ENCODE measurements at places on chromosomes 6 and 20.

DNA sequence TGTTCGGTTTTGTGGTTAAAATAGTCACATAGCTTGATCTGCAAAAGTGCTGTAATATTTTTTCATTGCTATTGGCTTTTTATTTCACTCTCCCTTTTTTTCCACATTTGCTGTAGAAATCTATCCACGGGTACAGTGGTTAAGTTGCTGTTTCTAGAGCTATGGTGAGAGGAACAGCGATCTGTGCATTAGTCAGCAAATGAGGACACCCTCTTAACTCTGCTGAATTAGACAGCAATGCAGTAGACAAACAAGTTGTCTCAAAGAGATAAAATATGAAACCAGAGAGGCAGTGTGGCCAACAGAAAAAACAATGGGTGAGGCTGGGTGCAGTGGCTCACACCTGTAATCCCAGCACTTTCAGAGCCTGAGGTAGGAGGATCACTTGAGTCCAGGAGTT, 17.6 kb upstream of the SYNJ2 start:
- DNase-seq, result no peak

GRCh38 chr20:58714340-58714922, 21.8 kb downstream of the NPEPL1 start:
- DNase-seq, result no peak

DNA sequence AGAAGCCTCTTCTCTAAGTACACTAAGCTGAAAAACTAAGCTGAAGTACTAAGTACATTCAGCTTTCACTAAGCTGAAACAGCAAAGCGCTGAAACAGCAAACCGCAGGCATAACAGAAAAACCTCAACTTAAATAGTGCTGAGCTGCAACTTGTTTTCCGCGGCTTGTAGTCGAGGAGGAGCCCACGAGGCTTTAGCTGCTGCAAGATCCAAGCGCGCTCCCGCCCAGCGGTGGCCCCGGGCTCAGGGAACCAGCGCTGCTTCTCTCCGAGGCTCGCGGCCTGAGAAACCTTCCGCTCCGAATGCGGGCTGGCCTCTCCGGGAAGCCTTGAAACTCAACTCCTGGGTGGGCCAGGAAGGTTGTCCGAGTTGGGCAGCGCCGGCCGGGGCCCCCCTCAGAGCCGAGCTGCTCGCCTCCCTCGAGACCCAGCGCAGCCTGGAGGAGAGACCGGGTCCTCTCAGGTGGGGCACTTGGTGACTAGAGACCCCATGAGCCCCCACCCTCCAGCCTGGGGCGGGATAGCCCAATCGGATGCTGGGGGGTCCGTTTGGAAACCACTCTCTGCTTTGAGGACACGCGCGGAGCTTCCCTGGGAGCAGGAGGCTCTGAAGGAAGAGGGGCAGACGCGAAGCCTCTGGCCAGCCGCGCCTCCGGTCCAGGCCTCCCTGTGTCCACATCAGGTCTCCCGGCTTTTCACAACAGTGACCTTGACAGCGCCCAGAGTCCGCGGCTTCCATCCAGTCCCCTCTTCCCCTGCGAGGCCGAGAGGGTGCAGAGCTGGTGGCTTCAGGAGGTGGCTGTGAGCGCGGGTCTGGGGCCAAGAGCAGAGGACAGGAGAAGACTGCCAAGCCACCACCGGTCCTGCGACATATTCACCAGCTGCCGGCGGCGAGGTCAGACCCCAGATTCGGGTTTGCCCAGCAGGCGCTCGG, 38.1 kb upstream of the HLA-E start:
- no peak for DNase-seq

DNA sequence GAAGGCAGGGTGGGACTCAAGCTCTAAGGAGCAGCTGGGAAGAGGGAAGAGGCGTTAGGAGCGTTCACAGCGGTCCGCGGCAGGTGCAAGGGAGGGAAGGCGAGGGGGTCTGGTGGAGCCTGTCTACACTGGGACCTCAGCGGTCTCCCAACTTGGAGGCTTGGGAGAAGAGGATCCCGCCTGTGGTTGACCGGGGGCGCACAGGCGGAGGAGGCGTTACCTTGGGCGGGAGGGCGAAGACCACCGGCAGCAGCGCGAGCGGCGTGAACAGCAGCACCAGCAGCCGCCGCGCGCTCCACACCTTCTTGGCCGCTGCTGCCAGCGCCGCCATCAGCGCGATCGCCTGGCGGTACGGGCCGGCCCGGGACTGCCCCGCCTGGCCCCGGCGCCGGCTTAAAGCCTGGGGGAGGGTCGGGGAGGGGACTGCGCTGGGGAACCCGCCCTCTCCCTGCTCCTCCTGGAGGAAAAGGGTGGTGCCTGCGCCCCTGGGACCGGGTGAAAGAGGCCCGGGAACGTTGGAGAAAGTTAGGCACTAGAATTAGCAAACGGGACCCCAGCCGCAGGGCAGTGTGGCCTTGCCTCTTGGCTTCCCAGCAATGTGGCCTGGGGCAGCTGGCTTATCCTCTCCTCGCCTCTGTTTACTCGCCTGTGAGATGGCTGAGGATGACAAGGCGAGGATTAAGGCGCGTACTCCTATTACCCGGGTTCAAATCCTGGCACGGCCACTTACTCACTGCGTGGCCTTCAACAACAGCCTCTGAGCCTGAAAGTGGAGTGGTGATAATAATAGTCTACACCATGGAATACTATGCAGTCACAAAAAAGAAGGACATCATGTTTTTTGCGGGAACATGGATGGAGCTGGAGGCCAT, at the start of gene SLC13A3:
Gene SLC13A3, minus strand, starts transcription at position 369 of the 872 bp plus-strand sequence. Its CDS starts 38 bp downstream, at position 331.
- DNase-seq, result no peak

DNA sequence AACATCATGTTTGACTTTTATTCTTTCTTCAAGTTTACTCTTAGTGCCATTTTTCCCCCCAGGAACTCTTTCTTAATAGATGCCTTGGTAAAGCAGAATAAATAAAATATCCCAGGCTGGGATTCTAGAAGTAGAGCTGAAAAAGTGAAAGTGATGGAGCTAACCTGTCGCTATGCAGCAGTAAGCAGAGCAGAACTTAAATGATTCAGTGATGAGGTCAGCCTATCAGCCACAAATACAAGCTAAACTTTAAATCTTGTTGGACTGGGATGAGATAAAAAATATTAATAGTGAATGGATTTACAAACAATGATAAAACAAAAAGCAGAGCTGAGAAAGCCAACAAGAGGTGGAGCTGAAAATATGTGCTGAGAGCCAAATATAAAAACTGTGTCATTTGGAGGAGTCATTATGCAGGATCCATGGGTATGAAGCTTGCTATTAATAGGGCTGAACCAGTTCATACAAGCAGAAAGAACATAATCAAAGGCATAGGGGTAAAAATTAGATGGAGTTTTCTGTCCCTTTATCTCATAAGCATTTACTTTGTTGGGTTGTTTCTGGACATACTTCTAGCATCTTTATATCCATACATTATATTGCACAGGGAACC, 877.8 kb downstream of the EPHA7 start:
- no peak for DNase-seq

GRCh38 chr20:58853976-58854637, 1.6 kb downstream of the GNAS start:
- no peak for DNase-seq

DNA sequence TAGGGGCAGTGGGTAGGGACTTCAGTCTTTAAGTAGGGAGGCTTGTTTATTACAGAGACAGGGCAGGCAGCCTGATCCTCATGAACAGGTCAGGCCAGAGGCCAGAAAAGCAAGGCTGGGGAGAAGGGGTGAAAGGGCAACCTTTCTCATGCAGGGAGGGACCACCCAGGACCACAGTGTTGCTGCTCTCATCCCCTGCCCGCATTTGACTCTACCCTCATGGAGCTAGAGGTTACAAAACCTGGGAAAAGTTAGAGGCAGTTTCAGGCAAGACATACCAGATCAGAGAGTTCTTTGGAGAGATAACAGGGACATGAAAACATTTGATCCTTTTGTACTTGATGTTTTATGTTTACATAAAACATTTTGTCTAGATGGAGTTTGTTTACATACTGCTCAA, 38.1 kb downstream of the MDGA1 start:
- DNase-seq, result no peak

DNA sequence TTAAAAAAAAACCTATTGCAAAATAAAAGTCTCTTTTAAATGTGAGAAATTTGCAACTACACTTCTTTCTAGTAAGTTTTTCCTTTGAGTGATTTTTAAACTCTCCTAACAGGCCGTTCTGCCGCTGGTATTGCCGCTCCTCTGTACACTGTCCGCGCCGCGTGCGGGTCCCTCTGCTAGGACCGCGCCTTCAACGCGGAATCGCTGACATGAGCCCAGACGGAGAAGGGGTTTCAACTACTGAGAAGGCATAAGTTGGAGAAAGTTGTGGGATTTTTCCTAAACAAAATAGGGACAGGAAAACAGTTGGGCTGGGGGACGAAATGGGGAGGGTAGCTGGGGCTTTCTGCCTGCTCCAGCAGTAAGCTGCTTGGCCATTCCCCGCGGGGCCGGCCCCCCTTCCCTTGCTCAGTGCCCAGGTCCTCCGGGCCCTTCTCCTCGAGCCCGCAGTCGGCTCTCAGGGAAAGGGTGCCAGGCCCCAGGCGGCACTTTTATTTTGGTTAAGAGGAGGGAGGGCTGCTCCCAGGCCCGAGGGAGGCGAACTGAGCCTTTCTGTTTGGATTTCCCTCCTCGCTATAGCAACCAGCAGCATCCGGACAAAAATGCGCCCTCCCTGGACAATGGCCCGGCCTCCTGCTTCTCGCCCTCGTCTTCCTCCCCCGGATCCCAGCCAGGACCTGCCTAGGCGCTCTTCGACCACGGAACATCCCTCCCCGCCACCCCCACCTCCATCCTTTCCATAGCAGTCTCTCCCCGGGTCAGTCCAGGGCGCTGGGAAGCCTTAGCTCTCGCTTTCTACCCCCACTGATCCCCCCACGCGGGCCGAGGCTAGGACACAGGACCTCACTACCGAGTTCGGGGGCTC, 6.8 kb upstream of the POU3F2 start:
- DNase-seq, result no peak

GRCh38 chr6:140670021-140670420, 1295.6 kb upstream of the CITED2 start:
- DNase-seq, result no peak

DNA sequence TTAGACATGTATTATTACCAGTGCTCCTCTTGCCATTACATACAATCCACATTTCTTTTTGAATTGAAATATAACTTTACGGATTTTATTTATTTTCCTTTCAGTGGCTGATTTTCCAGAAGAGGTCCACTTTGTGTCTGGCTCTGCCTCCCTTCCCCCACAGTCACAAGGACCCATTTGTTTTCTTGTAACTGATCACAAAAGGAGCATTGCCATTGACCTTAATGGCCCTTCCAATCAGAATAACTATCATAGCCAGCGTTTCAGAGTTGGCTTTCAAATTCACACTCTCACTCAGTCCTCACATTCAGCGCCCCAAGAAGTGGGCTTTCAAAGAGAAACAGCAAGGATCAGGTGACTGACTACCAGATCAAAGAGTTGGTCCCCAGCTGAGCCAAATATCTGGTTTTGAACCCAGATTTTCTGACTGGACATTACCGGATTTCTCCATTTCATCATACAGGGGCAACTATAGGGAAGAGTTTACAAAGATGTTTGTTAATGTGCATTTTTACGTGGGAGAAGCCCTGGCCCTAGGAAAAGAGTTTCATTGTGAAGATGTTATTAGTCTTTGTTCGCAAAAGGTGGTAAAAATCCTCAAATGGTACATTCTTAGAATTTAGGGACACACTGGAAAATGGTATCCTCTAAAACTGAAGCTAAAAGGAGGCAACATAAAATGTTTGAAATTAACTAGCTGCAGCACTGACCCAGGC, 2.0 kb upstream of the SLC22A23 start:
- DNase-seq, result no peak

DNA sequence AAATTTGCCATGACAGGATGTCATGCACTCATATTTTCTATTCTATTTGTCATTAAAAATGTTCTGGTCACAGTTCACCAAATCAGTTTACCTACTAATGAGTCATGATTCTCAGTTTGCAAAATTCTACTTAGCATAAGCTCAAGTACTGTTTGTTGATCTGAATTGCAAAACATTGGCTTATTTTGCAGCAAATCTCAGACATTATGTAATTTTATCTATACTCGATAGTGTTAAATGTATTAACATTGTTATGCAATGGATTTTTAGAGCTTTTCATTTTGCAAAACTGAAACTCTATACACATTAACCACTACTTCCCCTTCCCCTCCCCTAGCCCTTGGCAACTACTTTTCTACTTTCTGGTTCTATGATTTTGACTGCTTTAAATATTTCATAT, 213.8 kb upstream of the ZFP64 start:
- DNase-seq, result no peak

DNA sequence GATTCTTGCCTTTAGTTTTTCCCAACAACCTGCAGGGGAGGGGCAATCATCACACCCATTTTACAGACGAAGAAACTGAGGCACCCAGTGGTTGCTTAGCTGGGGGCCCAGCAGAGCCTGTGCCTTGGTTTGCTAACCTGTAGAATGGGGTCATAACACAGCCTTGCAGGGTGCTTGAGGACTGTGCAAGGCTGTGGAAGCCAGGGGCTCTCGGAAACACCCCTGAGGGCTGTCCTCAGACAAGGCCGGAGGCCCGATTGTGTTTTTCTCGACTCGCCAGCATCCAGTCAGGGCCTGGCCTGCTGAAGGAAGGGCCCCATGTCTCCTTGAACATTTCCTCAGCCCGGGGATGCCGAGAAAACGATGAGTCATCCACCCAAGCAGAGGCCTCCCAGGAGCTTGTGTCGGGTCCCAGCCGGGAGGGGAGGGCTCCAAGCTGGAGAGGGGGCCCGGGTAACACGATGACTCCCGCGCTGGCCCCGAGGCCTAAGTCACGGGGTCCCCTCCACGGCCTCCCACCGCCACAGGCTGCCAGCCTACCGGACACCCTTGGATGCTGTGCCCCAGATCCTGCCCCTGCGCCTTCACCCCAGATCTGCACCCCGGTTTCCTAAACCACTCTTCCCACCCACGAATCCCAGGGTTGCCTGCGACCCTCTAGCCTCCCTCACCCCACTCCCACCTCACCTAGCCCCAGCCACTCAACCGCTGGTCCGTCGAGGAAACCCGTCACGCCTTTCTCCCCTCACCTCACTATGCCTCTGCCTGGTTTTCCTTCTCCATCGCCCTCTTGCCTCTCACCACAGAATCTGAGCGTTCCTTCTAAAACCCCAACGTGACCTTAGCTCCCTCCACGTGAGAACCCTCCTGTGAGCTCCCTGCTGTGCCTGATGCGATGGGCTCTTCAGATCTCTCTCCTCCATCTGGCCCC, 10.6 kb downstream of the NOL4L start:
- DNase-seq, result no peak

DNA sequence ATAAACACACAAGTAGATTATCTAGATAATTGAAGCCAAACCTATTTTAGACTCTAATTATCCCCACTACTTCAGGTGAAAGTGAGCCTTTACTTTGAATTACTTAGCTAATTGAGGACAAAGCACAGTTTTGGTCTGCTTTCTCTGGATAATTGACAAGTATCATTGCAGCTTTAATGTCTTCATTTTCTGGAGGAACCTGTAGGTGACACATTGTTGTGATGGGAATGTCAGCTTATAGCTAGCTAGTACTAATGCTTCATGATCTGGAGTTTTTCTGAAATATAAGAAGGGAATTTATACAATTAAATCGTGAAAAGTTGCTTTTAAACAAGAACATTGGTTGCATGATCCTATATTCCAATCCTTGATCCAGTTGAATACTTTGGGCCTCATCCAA, 319.3 kb upstream of the CITED2 start:
- DNase-seq, result no peak

GRCh38 chr6:168270274-168271172, 49.1 kb downstream of the DACT2 start:
- DNase-seq, result no peak
